Stimulated activated CD8-positive, alpha-beta memory T cell treated with anti-CD3 and anti-CD28 coated beads, Interleukin-15, amount 100 ng/mL, for 24 hours (primary cell): ENCODE measurements at places on chromosomes 5 and 9.

DNA sequence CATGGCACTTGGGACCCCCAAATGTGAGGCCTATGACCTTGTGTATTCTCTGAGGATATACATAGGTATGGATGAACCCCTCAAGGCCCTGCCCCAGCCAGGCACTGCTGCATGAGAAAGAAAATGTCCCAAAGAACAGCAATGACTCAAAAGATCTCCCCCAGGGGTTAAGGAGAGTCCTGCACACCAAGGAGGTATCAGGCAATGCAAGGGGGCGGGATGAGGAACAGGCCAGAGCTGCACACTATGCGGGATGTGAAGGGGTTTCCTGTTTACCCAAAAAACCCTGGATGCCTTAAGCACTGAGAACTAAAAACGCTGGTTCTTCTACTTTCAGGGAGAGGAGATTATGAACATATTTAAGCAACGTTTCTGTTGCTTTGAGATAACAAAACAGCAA lies 3.4 kb downstream of the RAPGEF1 start:
- DNase-seq = no peak

DNA sequence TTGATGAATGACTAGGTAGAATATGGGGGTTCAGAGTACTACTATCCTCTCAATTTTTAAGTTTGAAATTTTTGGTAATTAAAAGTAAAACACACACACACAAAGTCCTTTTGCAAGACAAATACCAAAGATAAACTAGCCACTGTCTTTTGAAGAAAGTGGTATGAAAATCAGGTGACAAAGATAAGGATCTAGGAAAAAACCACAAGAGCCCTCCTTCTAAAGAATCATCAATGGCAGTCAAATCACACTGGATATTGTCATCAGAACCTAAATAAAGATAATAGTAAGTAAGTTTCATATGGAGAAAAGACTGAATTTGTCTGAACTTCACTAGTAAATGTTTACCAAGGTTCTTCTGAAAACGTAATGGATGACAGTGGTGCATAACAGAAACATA lies 30.5 kb upstream of the HK3 start:
- DNase-seq = no peak

DNA sequence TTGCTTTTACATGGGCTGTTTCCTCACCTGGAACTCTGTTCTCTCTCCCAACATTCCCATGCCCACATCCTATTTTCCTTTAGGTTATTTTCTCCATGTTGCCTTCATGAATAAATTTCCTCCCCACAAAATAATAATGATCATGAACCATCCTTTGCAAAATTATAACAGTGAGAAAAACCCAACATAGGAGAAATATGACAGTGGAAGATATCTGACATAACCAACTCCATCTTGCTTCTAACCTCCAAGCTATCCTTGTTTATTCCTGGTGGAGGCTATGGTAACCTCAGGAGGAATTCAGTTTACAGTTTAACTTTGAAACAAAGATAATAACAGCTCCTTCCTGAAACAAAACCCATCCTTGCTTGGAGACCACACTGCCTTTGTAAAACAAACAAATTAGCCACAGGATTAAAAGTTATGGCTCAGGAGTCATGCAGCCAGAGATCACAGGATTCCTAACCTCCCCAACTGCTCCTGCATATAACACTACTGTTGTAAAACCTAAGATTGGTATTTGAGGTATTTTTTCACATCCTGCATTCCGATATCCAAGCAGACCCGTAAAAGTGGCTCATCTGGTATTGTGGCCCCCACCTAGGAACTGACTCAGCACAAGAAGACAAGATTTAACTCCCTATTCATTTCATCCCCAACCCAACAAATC lies 212.4 kb downstream of the TRIM32 start:
- DNase-seq = no peak

GRCh38 chr5:65268525-65268924 lies 213.2 kb downstream of the ADAMTS6 start:
- no peak for DNase-seq

GRCh38 chr5:41413074-41413473 lies 97.3 kb downstream of the PLCXD3 start:
- no peak for DNase-seq

DNA sequence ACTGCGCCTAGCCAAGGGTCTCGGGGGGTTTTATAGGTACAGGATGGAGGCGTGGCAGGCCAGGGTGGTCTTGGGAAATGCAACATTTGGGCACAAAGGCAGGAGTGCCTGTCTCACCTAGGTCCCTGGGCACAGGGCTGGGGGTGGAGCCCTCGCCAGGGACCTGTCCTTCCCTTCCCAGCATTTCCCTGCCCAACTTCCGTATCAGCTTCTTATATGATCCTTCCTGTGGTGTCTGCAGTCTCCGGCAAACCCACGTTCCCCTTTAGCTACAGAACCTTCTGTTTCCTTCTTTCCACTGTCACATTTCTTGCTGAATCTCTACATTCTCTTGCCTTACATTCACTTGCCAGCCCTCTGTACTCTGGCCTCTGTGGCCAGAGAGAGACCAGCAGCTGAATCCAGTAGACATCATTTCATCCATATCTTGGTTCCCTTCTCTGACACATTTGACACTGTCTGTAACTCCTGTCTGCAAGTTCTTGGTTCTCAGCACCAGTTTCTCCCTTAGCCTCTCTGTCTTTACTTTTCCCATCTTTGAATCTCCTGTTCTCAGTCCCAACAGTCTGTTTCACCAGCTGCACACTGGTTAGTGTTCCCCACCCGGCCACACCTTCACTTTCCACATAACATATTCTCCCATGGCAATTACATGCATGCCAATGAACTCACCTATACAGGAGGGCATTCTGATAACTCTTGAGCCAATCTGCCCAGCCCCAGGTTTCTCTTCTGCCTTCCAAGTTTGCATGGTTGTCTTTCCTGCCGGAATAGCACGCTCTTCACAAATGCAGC lies 134.7 kb upstream of the ZNF608 start:
- no peak for DNase-seq

DNA sequence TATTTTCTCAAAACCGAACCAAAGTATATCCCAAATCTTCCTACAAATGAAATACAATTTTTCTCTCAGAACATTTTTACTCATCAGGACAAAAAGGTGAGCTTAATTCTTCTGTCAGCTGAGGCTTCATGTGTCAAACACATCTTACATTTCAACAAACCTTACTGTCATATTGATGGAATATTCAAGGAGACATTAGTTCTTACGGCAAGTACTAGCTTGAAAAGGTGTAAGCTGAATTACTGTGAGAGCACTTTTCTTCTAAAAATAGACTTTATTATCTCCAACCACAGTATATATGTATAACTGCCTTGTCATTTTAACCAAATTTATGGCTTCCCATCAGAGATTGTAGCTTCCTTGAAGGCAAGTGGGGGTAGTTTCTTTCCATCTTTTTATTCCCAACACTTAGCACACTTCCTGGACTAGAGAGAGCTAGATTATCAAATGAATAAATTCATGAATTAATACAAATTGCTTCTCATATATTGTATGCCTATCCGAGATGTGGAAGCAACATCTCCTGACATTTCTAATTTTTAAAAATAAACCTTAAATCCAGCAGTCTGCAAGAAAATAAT lies 822.7 kb upstream of the DMAC1 start:
- DNase-seq = no peak

- no peak for DNase-seq
These were observed 2.3 kb upstream of the PLK2 start for GRCh38 chr5:58462154-58462553.

- no peak for DNase-seq
These were observed 262.6 kb downstream of the COX7C start for GRCh38 chr5:86880344-86880743.

DNA sequence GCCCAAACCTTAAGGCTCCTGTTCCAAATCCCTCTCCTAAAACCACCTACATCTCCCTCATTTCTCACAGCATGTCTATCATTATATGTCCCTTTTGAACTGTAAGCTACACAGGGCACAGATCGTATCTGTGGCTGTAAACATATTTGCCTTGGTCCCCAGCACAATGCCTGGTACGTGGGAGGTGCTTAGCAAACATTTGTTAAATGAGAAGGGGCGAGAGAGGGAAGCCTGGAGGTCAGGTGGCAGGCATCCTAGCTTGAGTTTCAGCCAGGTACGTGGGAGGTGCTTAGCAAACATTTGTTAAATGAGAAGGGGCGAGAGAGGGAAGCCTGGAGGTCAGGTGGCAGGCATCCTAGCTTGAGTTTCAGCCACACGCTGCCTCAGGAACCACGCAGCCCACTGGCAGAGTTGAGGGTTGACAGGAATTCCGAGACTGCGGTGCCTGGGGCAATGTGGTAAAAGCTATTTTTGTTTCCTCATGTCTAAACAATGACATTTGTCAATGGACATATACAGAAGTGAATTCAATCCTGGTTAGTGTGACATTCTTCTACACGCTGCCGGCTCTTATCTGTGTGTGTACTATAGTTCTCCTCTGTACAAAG lies 113.6 kb downstream of the EFNA5 start:
- no peak for DNase-seq

- no peak for DNase-seq
These were observed 53.7 kb upstream of the EXOC3 start for GRCh38 chr5:389197-389821.

- no peak for DNase-seq
These were observed 147.6 kb downstream of the ADAMTS6 start for GRCh38 chr5:65334077-65334476.

- DNase-seq = no peak
These were observed 162.8 kb upstream of the ANKH start for GRCh38 chr5:15034379-15034778.

GRCh38 chr5:90982576-90982975 lies 400.5 kb downstream of the ARRDC3 start:
- no peak for DNase-seq

DNA sequence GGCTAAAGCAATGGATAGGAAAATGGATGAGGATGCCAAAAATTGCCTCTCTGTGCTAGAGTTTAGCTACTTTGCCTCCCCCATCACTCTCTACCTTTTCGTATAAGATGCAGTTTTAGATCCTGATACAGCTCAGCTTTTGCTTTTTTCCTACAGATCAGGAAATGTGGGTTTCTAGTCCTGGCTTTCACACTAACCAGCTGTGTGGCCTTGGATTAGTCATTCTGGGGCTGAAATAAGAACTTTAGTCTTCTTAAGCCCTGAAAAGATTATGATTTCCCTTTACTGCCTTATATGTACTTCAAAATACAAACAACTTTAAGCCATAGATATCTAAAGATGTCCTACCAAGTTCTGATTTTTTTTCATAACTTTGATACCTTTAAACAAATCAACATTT lies 116.4 kb downstream of the BAAT start:
- DNase-seq = no peak

DNA sequence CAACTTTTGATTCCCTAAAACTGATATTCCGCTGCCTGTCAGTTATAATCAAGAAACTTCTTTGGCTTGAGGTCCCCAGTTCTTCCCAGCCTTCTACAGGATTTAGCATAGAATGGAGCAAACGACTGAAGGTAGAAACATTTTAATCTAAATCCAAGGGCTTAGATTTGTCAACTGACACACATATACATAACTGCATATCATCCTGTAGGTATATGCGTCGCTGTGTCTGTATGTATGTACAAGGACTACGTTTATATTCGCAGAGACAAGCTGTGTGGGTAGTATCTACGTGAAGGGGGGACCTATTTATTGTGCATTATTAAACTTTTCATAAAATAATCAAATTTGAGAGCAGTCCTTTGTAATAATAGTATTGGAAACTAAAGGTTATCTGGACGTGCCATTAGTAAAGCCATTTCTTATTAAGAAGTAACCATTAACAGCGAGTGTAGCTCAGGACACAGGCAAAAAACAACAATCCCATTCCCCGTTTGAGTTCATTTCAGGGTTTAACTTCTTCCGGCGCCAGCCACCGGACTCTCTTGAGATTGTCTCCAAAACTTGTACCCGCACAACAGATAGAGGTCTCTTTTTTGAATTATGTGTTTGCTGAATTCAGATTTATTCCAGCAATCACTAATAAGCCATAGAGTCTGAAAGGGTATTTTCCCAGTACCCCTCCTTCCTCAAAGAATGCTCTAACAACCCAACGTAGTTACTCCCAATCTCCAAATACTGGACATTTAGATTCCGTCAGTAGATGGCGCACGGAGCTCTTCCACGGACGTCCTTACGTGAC lies 2.1 kb upstream of the MLLT3 start:
- DNase-seq = no peak

GRCh38 chr9:69963803-69964202 lies 79.8 kb upstream of the MAMDC2 start:
- DNase-seq = no peak

DNA sequence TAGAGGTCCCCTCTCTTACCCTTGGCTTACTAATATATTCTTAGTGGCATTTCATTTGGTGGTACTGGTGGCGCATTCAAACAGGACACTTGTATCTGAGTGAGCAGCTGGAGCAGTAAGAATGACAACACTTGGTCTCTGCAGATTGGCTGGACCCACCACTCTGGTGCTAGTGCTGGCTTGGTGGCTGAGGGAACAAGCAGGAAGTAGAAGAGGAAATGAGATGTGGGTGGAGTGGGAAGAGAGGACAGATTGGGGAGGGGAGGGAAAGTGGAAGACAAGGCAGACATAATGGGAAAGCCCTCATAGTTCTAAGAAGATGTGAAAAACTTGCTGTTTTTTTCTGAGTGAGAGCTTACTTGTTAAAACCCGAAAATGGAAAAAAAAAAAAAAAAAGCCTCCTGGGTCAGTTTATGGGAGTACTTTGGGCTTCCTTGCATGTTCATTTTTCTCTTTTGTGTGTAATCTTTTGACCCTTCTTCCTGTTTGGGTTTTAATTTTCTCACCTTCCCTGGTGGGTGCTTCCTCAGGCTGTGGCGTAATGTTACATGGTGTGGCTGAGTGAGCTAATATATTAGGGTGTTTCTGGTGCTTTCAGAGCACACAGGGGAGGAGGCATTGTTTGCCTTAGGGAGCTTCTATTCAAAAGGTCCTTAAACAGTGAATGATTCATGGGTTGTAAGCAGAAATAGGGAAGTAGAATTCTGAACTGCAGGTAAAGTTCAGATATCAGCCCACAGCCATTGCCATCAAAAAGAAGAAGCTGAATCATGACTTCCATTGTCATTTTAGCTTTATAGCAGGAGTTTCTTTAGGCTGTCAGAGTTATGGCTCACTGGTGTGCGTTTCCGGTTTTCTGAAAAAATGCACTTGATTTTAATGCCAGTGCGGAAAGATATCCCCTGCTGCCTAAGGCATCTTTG lies 52.3 kb downstream of the TLE4 start:
- DNase-seq = no peak

GRCh38 chr9:28207657-28208056 lies 634.4 kb upstream of the C9orf72 start:
- DNase-seq = no peak
